WERI-Rb-1 (cell line): ENCODE measurements at places on chromosomes 7 and 10.
A peak's percentile ranks its signal among the peaks of the same experiment; 100 is the strongest.

DNA sequence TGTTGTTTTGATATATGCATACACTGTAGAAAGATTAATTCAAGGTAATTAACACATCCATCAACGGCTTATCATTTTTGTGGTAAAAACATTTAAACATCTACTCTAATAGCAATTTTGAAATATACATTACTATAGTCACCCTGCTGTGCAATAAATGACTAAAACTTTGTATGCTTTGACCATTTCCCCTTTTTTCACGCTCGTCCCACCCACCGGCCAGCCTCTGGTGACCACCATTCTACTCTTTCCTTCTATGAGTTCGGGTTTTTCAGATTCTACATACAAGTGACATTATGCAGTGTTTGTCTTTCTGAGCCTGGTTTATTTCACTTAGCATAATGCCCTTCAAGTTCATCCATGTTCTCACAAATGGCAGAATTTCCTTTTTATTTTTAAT lies 21.3 kb downstream of the CYCS start:
- DNase-seq, result no peak

DNA sequence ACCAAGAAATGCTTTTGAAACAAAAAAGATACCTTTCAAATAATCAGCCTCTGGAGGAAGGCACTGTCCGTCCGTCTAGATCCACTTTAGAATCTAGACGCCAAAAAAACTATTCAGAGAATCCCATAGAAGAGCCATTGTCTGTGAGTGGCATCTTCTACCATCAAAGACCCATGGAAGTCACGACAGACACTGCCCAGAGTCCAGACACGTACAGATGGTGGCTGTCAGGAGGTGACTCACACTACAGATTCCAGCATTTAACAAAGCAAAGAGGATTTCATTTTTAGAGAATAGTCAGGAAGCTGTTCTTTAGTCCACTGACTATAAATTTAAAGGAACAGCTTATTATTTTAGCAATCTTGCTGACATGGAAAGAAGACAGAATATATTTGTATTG lies 11.7 kb downstream of the C1QL3 start:
- peak; percentile 30 for DNase-seq

DNA sequence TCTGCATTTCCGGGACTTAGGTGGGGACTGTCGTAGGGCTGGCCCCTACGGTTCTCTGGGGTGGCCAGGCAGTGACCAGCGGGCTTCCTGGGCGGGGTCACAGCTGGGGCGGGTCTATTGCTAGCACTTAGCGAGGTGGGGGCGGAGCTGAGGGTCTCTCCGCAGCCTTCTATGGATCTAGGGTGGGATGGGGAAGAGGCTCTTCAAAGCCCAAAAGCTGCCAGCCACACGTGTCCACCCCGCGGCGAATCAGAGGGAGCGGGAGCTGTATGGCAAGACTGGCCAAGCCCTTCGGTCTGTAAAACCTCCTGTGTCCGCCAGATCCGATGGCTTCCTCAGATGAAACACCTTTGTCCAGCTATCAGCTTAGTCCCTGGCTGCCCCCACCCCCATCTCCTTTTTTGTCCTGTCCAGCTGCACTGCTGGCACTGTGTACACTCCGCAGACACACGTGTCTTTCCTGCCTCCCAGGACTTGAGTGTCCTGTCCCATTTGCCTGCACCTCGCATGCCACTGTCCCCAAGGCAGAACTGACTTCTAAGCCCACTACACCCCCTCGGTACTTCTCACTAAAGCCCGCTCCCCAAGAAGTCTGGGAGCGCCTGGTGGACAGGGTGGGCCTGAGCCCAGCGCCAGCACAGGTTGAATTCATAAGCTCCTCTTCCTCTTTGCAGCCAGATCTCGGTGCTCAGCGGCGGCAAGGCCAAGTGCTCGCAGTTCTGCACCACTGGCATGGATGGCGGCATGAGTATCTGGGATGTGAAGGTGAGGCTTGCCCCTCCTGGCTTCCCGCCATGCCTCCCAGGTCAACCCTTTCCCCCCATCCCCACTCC lies 14.8 kb downstream of the PDAP1 start:
- peak; percentile 87 for DNase-seq

DNA sequence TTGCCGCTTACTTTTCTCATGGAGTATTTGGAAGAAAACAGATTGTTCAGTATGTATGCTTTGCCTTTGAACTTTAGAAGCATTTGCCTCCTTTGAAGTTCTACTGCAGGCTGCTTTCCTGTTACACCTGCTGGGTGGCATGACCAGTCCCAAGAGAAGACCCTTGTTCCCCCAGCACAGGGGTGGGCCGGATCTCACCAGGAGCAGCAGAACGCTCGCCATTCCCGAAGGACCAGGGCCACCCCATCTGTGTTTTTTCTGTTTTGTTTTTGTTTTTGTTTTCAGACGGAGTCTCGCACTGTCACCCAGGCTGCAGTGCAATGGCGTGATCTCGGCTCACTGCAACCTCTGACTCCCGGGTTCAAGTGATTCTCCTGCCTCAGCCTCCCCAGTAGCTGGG lies 493.6 kb downstream of the PTPRN2 start:
- no peak for DNase-seq

DNA sequence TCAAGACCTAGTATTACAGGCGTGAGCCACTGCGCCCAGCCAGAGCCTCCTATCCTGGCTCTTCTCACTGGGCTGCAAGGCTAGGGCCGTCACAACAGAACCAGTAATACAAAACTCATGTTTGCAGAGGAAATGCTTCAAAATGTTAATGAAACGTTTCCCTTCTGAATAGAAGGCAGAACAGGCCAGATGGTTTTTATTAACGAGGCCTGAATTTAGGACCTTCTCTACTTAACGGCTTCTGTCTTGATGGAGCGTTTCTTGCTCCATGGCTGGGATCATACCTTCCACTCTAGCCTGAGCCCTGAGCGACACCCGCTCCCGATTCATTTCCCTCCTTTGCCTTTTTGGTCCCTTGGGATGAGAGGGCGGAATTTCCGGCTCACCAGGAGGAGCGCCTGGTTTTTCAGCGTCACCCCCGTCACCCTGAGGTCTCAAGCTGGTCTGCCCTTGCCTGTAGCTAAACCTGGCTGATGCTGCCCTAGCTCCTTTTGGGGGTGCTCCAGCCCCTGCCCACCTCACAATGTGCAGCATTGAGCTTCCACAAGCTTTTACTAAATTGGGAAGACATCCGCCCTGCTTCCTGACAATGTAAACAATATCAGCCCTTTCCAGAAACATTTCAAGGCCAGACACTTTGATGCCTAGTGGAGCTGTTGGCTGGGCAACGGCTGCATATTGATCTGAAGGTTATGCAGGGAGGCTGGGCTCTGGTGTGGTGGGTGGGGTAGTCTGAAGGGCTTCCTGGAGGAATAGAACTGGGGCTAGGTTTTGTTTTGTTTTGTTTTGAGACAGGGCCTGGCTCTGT lies 5.2 kb downstream of the CLIP2 start:
- no peak for DNase-seq

DNA sequence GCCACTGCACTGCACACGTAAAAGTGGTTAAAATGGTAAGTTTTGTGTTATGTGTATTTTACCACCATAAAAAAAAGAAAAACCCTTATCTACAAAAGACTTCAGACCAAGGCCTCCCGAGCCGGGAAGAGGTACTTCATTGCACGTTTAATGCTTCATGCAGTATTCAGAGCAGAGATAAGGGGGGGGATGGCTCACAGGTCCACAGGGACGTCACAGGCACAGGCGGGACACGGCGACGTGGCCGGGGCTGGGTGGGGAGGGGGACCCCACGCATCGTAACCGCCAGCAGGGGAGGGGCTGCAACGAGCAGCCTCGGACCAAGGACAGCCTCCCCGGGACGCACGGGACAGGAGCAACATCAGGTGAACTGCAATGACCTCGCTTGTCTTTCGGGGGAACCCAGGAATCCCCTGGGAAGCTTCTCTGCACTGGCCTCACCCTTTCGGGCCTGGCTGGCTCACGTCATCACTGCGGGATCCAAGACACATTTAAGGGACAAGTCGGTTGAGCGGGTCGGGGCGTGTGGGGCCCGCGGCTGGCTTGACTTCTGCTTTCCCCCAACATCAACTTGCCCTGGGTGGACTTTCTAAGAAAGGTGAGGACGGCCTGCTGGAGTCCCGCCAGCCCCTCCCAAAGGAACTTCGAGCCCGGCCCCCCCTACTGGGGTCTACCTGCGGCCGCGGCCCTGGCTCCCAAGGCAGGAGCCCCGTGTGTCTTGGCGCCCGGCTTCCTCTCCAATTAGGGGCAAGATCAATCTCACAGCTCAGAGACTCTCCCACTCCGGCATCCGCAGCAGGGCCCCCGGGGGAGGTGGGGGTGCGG lies 29.6 kb upstream of the PDGFA start:
- DNase-seq, result no peak

DNA sequence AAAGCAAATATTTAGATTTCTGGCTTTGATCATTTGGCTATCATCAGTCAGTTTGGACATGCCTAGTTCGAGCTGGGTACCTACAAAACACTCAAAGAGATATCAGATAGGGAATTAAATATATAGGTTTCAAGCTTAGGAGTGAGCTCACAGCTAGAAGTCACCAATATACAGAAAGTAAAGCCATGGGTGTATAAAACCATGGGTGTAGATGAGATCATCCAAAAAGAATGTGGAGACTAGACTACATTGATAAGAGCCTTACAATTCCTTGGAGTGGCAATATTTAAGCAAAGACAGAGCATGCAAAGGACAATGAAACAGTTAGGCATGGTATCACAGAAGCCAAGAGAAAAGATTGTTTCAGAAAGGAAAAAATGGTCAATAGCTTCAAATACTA lies 7.2 kb upstream of the RALA start:
- no peak for DNase-seq
